ENCODE measurements at places on chromosomes 4 and X. TPM values are rescaled to one million over a fixed set of nuclear protein-coding genes. Genes with fewer than 3 reads are reported as not detected.

GRCh38 chr4:68576272-68577125 is at the start of gene UGT2B17:
Gene UGT2B17, minus strand, starts transcription at chr4:68576322. Its CDS starts 7,838 bp downstream, at chr4:68568484.
- no peak for DNase-seq

- DNase-seq: peak; percentile 19
Observed at GRCh38 chr4:185847352-185848097, 35.5 kb upstream of the SORBS2 start.

The ARHGAP6 gene
- 0.81 TPM for total RNA-seq

The NR3C2 gene
- 1.1 TPM for total RNA-seq

DNA sequence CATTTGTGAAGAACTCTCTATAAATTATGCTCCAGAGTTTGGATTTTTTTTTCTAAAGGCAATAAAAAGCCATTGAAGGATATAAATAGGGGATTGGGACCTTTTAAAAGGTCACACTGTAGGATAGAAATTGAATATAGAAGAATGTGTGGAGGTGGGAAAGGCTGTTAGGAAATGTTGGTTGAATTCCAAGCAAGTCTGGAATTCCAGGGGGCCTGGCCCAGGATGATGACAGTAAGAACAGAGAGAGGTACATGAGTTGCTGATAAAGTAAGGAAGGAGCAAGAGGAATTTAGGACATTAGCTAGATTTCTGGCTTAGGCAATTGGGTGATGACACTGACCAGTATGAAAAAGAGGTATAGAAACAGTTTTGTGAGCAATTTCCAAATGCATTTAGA is 95.4 kb upstream of the USP38 start:
- no peak for DNase-seq

The VSIG4 gene
- not detected for total RNA-seq

The ADAD1 gene
- total RNA-seq: not detected

The EPHA5 gene
- not detected for total RNA-seq

- no peak for DNase-seq
Observed at GRCh38 chr4:15365641-15366040, 62.2 kb upstream of the C1QTNF7 start.

GRCh38 chr4:40058854-40059253 is 2.2 kb downstream of the N4BP2 start:
- DNase-seq: no peak

DNA sequence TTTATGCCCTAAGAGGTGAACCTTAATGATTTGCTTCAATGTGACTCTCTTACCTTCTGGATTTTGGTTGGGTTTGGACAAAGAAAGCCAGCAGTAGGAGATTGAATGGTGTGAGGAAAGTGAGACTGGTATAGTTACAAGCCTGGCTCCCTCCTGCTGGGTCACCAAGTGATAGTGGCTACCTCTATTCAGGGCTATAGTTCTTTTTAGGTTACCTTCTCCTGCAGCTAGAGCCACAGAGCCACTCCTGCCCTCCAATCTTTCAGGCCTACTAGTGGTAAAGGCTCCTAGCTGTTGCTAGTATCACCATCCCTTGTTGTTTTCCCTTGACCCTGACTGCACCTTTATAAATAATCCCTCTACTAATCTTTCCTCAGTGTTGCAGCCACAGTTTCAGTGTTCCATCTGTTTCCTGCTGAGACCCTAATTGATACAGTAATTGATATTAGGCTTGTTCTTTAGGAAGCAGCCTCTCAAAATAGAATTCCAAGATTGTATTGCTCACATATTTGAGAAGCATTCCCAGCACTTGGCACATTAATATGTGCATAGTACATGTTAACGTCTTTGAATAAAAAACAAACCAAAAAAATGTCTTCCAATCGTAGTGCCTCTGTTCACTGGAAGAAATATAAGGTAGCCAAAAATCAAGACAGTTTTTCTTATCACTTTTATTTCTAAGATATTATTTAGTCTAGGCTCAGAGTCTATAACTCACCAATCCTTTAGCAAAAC is 82.3 kb downstream of the SRPX start:
- DNase-seq: no peak

The CCSER1 gene
- total RNA-seq: 2.3 TPM

The P2RY8 gene
- not detected for total RNA-seq

- no peak for DNase-seq
Observed at GRCh38 chr4:157667836-157668235, 447.3 kb downstream of the GRIA2 start.

- DNase-seq: no peak
Observed at GRCh38 chr4:76856243-76857073, 41.5 kb downstream of the SOWAHB start.

DNA sequence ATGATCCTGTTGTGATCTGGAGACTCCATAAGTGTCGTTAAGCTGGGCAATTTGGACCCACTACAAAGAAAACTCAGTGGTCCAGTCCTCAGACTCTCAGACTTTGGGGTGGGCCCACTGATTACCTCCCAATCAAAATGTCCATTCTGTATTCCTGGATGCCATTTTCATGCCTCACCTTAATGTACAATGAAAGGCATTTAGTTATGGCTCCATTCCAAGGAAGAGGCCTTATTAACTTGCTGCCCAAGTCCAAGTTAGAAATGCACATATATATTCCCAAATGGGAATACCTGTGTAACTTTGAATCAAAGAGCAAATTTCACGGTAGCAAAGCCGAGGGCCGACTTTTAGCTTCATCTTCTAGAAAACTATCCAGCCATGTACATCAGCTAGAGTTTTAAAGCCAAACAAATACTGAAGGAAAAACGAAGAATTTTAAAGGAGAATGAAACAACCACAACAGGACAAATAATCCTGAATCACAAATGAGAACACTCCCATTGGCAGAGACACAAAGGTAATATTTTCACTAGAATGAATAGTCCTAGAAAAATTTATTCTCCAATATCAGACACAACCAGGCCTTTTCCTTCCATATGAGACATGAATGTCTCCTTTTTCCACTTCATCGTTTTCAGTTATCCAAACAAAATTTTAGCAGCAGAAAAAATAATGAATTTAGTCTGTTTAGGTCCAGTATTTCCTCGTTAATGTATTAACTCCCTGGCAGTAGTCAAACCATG is 63.7 kb upstream of the HHIP start:
- DNase-seq: peak; percentile 61

GRCh38 chr4:99209671-99210070 is 9.4 kb downstream of the ADH6 start:
- no peak for DNase-seq

The DMD gene
- 6.2 TPM for total RNA-seq

GRCh38 chr4:126958482-126958881 is 674.3 kb upstream of the INTU start:
- DNase-seq: no peak

The ZIC3 gene
- total RNA-seq: not detected

DNA sequence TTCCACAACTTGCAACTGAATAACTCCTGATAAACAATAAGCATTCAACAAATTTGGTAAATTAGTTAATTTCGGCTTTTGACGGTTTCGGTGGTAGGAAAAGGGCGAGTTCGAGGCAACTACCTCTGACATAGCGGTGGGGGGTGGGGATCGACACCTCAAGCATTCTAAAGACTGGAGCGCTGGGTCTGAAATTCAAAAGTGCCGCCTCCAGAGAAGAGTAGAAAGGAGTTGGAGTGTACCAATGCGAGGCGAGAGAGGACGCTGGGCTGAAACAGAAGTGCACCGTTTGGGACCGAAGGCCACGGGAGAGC is 725 bp downstream of the SMC1A start:
- no peak for DNase-seq

The PAGE1 gene
- total RNA-seq: not detected

The NXF2B gene
- total RNA-seq: not detected

- no peak for DNase-seq
Observed at GRCh38 chrX:153319295-153320046, 2.1 kb downstream of the PNMA6F start.

GRCh38 chr4:2256156-2256731 is 5.7 kb downstream of the MXD4 start:
- no peak for DNase-seq

DNA sequence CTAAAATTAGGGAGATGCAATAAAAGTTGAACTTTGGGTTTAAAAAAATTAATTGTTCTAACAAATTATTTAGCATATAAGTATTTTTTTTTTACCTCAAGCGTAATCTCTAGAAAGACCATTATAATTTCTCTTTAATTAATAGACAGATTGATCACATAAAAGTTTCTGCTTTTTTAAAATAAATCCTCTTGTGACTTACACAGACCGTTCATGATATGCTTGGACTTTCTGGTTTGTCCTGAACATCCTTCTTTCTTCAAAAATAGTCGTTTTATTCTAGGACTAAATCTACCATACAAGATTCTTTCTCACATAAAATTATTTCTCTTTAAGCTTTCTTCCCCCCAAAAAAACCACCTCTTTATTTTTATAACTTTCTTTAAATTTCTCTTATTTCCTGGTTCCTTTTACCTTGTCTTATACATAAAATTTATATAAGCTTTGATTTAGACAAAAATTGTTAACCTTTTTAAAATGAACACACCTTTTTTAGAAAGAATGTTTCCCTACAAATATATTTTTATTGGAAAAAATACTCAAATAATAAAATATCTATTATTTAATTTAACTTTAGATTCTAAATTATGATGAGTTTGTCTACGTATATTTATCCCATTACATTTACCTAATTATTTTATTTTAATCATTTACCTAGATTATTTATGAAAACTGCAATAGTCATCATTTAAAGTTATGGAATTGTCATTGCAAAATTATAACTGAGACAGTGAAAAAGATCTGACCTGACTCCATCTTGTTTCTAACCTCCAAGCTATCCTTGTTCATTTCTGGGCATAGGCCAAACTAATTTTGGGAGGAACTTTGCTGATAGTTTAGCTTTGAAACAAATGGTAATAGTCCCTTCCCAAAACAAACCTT is 37.6 kb downstream of the PGRMC2 start:
- no peak for DNase-seq

- DNase-seq: no peak
Observed at GRCh38 chr4:98509721-98510120, 148.7 kb downstream of the TSPAN5 start.

- DNase-seq: no peak
Observed at GRCh38 chr4:35038845-35039244, 1205.5 kb downstream of the ARAP2 start.

- DNase-seq: no peak
Observed at GRCh38 chr4:108175966-108176365, 7.2 kb upstream of the LEF1 start.

The MAGEE1 gene
- 0.46 TPM for total RNA-seq

DNA sequence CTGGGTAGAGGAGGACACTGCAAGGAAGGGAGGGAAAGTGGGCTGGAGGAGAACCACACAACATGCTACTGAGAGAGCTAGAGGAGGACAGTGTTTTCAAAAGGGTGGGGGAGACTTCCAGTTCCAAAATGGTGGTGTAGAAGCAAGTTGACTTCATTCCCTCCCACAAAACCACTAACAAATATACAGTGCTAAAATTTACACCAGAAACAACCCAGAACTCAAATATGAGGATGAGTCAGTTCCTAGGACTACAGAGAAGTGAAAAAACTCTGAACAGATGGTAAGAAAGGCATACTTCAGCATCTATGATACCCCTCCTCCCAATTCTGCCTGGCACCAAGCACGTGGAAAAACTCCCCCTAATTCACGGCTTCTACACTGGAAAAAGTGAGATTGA is 9.8 kb downstream of the AADAT start:
- no peak for DNase-seq

DNA sequence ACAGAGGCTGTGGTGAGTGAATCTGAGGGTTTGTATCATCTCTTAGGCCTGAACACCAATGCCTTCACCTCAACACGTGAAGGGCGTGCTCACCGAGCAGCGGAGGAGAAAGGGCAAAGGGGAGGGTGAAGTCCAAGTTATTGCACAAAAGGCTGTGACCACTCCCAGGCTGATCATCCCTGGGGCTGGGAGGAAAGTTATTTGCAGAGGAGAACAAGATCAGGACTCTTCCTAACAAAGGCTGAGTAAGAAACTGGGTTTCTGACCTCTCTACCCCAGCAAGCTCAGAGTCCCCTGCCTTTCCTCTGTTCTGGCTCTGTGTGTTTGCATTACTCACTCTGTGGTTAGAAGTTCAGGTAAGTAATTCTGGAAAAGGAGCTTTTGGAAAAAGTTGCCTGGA is 366.3 kb upstream of the CXorf51A start:
- DNase-seq: peak; percentile 10

DNA sequence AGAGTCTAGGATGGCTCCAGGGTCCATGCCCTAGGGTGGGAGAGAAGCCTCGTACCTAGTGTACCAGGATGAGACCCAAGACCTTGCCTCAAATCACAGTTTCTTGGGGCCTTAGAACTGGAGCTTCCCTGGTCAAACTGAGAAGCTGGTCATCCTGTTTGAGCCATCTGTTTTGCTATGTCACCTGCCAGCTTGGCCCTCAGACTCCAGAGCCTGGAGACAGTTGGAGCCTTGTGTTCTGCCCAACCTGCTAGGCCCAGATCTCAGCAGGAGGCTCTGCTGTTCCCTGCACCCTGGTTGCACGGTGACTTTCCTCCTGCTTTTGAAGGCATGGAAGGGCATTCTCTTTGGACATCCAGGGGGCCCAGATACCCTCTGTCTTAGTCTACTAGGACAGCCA is 206.3 kb upstream of the ATP6AP2 start:
- DNase-seq: no peak

The SUPT20HL1 gene
- not detected for total RNA-seq

- no peak for DNase-seq
Observed at GRCh38 chr4:118917582-118917981, 28.9 kb downstream of the SYNPO2 start.

- no peak for DNase-seq
Observed at GRCh38 chr4:182434720-182435119, 191.5 kb downstream of the TENM3 start.

The FABP2 gene
- not detected for total RNA-seq

The GAGE12F gene
- total RNA-seq: not detected

- DNase-seq: peak; percentile 70
Observed at GRCh38 chrX:26262121-26262523, 46.2 kb downstream of the MAGEB5 start.

DNA sequence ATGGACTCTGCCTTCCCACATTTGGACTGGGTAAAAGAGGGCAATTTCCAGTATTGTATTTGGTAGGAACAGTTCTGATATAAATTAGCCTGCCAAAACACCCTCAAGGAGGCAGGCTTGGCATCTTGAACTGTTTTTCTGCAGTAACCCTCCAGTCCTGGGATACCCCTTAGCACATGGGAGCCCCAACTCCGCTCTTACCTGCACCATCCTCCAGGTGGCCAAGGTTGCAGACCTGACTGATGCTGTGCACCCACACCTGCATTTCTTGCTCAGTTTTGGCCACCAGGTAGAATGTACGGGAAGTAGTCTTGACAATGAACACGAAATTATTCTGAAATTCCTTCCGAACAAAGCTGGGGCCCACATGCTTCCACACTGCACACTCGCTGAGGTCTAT is 35.1 kb downstream of the GAB3 start:
- no peak for DNase-seq
